CD4-positive, alpha-beta T cell treated with Interleukin-10 for 1 hour (primary cell): ENCODE measurements at places on chromosomes 2 and 18.
A peak's percentile ranks its signal among the peaks of the same experiment; 100 is the strongest.

GRCh38 chr18:68532328-68532885, 182.5 kb downstream of the TMX3 start:
- no peak for DNase-seq

DNA sequence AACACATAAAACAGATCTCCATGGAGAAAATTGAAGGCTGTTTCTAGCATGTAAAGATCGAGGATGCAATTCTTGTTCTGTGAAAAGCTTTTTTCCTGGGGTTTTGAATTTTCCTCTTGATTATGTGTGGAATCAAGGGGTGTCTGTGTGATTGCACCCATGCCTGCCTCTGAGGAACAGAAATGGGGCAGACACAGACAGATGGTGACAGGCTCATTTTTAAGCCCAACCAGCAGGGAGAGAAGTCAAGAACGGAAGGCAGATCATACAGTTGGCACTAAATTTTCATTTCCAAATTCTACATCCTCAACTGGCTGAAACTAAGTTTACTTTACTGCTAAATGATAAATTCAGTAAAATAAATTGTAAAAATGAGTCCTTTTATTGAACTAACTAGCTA, 1037.7 kb upstream of the KLHL29 start:
- DNase-seq = no peak

DNA sequence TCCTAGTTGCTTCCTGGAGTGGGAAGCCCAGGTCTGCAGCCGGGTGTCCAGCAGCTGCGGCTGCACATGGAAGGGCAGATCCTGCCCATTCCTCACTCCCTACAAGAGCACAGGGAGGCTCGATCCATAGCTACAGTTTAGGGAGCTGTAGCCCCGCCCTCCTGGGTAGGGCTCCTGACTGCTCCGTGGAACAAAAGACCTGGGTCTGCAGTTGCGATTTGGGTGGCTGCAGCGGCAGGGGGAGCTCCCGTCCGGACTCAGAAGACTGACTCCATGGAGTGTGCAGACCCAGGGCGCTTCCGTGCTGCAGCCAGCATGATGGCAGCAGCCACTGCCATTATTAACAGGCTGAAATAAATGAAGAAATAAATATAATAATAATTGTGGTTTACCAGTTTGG, 157.3 kb downstream of the CTNNA2 start:
- no peak for DNase-seq

DNA sequence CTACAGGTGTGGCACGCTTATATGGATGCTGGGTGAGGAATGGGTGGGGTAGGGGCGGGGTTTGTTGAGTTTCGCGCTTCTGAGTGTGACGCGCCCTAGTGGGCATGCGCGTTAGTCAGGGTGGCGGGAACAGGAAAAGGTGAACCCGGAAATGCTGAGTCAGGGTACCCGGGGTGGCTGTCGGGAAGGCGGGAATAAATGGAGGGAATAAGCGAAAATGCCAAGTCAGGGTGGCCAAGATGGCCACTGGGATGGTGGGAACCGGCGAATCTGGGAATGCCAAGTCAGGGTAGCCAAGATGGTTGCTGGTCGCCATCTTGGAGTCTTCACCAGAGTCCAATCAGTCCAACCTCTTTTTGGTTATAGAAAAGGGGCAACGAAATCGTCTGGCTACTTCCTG, 585.0 kb downstream of the SUCLG1 start:
- DNase-seq = no peak

- DNase-seq = no peak
Measured at GRCh38 chr2:112018846-112019245, 36.2 kb upstream of the TMEM87B start.

GRCh38 chr2:238924032-238924431, 76.1 kb downstream of the TWIST2 start:
- no peak for DNase-seq

GRCh38 chr2:234966340-234966739, 14.5 kb downstream of the SH3BP4 start:
- no peak for DNase-seq

DNA sequence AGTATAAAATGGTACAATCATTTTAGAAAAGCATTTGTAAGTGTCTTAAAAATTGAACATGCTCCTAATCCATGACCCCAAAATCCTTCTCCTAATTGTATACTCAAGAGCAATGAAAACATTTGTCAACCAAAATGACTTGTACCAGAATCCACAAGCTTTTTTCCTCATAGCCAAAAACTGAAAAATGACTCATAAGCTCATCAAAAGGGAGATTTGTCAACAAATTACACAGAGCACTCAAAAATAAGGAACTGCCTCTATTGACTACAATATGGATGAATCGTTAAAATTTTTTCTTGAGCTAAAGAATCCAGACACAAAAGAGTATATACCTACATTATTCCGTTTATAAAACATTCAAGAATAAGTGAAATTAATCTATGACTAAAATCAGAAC, 544.8 kb downstream of the ARHGAP15 start:
- no peak for DNase-seq

GRCh38 chr2:137117385-137117784, 352.0 kb downstream of the THSD7B start:
- no peak for DNase-seq

- peak; percentile 37 for DNase-seq
Measured at GRCh38 chr2:162333968-162334367, 10.0 kb upstream of the GCA start.

DNA sequence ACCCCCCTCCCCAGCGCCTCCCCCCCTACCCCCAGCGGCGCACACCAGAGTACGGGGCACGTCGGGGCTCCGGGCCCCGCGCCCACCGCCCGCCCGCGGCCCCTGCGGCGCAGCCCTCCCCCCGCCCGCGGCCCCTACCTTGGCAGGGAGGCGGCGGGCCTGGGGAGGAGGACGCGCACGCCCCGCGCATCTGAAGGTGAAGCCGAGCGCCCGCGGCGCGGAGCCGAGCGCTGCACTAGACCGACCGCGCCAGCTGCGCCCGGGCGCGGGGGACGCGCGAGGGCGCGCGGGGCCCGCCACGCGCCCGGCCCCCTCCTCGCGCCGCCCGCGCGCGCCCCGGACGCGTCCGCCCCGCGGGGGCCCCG, at the start of gene ZNF516:
ZNF516 (minus strand) TSS at position 237 of the 365 bp plus-strand sequence. CDS start 52,188 bp downstream, outside the sequence.
- peak; percentile 18 for DNase-seq

- DNase-seq = no peak
Measured at GRCh38 chr18:23377669-23378301, 75.3 kb upstream of the RIOK3 start.

DNA sequence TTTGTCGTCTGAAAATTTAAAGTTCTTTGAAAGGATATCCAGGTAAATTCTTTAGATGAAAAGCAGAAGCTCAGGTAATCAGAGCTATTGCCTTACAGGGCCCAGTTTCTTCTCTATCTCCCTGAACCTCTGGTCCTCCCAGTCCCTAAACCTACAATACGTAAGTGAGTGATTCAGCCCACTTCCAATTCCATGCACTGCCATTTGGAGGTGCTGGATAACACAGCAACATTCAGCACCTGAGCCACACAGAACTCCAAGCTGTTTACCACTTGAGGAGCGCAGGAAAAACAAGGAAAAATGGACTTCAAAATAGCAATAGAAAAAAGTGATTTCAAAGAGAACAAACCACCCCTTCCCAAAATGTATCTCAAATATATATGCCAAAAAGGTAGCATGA, 105.0 kb upstream of the DNAJC10 start:
- no peak for DNase-seq

GRCh38 chr2:86411396-86411795, 29.8 kb upstream of the KDM3A start:
- DNase-seq = no peak

GRCh38 chr2:231425811-231426703, 30.5 kb downstream of the B3GNT7 start:
- DNase-seq = peak; percentile 86

DNA sequence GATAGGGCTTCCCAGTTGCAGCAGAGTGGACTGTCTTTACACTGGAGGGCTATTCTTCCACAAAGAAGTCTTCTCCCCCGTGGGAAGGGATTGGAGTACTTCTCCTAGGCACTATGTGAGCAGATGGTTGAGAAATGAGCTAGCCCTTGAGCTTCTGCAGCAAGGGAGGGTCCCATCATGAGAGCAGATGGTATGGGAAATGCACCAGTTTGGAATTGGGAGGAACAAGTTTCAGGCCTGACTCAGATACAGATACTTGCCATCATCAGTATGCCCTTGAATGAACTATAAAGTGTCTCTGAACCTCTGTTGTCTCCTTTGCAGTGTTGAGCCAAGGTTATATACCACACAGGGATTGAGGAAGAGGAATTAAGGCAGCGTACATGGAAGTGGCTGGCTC, 757.4 kb downstream of the RNF144A start:
- DNase-seq = no peak

DNA sequence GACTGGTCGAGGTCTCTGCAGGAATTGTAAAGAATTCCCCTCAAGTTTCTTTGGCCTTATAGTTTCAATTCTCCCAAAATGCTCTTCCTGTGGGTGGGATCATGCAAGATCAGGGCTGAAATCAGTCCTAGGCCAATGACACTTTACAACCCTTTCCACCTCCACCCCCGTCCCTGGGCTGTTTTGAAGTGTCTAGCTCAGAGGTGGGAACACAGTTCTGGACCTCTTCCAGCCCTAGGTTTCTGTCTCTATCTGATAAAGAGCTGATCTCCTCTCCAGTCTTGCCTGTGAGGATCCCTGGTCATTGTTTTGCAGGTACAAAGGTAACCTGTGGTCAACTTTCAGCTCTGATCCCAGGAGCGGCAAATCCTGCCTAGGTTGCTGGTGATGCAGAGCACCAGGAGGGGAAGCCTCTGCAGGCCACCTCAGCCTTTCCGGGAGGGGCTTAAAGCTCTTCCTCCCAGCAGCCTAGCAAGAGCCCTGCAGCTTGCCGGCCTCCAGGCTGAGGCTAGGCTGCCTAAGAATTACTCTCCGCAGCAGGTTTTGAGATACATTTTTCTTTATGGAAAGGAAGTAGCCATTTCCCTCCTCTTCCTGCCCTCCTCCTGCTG, 69.8 kb upstream of the WIPF1 start:
- no peak for DNase-seq

- DNase-seq = no peak
Measured at GRCh38 chr2:214378455-214379103, 32.3 kb upstream of the VWC2L start.

- no peak for DNase-seq
Measured at GRCh38 chr18:74299746-74300145, 8.0 kb upstream of the CYB5A start.

DNA sequence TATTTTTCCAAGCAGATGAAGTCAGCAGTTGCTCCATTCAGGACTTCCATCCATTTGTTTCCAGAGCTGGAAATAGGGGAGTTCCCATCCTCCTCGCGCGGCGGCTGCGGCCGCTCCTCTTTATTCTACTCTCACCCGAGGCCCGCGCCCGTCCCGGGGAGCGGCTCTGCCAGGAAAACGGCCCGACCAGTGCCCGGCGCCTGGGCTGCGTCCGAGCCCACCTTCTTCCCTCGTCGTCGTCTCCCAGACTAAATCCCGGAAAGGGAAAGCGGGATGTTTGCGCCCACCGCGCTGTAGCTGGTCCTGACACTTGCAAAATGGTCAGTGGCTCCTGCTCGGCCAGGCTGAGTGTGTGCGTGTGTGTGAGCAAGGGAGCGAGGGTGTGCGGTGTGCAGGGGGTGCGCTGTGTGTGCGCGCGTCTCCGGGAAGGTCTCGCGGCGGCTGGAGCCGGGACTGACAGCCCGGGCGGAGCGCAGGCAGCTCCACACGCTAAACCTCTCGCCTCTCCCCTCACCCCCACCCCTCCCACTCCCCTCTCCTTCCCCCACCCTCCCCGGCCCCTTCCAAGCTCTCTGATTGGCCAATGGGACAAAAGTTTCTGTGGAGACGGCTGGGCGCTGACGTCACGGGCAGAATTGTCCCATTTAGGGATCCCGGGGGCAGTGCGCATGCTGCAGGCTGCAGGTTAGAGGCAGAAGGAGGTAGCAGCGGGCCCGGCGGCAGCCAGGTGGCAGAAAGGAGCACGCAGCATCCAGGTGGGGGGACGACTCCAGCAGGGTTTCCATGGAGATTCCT, at the start of gene NOL4:
NOL4 (minus strand) TSS at position 491 of the 795 bp plus-strand sequence. CDS start 1,660 bp downstream, outside the sequence.
- no peak for DNase-seq

DNA sequence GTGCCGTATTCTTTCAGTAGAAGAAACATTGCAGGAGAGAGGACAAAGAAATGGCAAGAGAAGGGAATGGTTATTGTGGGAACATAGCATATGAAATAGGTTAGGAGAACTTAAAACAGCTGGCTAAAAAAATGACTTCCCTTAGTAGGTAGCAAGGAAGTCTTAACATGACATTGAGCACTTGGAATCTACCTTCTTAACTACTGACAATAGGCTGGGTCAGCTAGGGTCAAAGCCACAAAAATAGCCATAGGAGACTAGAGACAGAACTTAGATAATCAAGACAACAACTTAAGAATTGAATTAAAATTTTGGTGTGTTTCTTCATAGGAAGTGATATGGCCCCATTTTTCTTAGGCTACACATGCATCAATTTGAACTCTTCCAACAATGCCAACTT, 227.9 kb downstream of the TCF4 start:
- no peak for DNase-seq

DNA sequence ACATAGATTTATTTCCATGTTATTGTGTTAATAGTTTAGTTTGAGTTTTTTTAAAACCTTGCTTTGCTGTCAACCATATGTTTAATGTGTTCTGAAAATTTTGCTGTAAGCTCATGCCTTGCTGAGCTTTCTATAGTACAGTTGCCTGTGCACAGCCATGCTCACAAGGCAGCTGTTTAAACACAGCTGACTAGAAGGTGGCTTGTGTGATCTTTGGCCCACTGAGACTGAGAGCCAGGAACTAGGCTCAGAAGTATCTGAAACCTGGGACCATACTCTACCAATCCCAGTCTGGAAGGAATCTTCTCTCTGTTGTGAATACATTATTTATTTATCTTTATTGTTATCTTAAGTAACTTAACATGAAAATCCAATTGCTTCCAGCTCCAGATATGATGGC, 350.5 kb downstream of the KIAA1328 start:
- no peak for DNase-seq

GRCh38 chr18:5457462-5457957, 86.3 kb downstream of the EPB41L3 start:
- no peak for DNase-seq

DNA sequence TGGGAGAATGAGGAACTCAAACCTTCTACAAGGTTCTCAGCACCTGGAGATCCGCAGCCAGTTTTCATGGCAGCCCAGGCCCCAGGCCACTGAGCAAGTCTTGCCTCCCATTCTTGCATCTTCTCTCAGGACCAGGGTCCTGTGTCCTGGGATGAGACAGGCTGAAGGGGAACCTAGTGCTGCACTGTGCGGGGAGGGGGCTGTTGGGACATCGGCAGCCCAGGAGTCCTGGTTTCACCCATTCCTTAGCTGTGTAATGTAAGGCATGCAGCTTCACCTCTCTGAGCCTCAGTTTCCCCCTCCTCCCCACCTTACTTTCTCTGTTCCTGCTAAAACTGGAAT, 43.9 kb downstream of the TNS1 start:
- no peak for DNase-seq

GRCh38 chr2:186554850-186555671, 34.8 kb upstream of the ITGAV start:
- DNase-seq = no peak

GRCh38 chr2:24183366-24184069, 8.7 kb downstream of the FAM228A start:
- no peak for DNase-seq

DNA sequence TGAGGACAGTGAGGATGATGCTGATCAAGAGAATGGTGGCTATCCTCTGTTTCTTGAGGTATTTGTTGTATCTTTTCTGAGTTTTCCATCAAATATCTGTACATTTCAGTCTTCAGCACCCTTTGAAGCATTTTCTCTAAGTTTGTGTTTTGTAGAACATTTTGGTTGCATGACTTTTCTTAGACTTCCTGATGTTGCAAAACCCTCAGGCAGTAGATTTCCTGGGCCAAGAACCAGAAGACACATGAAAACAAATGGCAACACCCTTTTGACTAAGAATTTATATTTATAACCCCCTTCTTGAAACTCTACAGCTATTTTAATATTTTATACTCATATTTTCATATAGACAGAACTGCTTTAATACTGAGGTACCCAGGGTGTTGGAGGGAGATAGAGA, 16.2 kb downstream of the HNMT start:
- no peak for DNase-seq
